ENCODE measurements at places on chromosomes 3 and 15.
A peak's percentile ranks its signal among the peaks of the same experiment; 100 is the strongest.

DNA sequence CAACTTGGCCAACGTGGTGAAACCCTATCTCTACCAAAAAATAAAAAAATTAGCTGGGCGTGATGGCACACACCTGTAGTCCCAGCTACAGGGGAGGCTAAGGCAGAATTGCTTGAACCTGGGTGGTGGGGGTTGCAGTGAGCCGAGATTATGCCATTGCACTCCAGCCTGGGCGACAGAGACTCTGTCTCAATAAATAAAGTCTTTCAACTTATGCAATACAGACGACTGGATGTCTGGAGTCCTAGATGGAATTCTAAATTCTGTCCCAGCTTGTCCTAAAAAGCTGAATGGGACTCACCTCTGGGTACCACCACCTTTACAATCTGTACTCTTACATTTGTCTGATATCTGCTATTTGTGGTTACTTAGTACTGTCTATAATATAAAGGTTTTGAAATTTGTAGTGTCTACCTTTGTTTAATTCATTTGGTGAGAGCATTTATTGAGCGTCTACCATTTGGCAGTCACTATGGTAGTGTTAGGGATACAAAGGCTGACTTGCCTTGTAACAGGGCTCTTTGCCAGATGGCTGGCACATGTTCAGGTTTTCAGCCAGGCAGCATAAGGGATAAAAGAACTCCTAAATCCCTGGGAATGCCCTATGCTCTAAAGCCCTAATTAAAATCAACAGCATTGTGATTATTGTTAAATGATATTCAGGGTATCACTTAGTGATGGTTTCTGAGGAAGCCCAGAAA, 7.2 kb upstream of the ZNF609 start:
- no peak for DNase-seq

DNA sequence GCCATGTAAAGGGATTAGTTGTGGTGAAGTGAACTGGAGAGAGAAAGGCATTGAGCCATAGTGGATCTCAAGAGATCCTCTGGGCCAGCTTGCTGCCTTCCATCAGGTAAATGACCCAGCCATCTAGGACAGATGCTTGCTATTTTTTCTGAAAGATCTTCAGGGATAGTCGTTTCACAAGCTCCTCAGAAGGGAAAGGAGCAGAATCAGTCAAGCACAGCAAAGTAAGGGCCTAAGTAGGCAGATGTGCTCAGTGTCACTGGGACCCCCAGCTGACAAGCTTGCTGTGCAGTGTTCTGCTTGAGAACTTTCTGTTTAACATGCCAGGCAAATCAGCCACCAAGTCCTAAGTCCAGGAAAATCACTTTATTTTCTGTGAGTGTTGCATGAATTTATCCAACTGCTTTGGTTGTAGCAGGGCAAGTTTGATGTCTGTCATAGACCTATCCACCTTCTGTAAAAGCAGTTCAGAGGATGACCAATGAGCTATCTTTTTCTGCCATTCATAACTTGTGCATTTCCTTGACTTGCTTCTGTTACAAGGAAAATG, 319.8 kb downstream of the IL5RA start:
- no peak for DNase-seq

DNA sequence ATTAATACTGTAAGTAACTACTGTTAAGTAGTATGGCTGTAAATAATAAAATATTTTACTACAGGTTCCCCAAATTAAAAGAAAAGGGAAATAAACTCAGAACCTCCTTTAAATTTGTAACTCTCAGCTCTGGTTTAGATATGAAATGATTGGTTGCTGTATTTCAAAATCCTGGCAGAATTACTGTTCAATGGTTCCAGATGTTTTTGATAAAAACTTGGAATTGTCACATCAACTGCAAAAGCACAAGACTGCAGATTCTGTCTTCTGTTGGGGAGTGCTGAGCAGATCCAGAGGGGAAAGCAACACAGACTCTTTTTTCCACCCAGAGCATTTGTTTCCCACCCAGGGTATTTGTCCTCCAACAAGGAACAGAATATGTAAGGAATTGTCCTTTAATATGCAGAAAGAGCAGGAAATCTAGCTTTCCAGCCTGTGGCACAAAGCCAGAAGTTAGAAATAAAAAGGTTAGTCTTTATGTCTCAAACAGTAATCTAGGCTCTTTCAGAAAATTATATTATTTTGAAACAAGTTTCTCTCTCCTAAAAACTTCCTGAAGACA, 178.1 kb downstream of the KLHL25 start:
- DNase-seq, result no peak

DNA sequence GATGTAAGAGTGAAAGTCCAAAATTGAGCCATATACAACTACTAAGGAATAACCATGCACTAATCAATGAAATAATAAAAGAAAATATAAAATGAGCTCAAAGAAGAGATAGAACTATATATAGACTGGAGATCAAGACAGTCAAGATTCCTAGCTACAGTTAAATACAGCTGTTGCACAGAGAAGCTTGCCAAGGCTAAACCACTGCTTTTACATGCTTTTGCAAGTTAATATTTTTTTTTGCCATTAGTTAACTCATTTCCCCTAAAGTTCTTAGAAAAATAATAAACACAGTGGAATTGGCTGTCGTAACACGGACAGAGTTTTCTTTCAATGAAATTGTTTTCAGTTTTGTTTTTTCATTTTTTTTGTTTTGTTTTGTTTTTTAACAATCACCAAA, 123.0 kb downstream of the VGLL3 start:
- no peak for DNase-seq

DNA sequence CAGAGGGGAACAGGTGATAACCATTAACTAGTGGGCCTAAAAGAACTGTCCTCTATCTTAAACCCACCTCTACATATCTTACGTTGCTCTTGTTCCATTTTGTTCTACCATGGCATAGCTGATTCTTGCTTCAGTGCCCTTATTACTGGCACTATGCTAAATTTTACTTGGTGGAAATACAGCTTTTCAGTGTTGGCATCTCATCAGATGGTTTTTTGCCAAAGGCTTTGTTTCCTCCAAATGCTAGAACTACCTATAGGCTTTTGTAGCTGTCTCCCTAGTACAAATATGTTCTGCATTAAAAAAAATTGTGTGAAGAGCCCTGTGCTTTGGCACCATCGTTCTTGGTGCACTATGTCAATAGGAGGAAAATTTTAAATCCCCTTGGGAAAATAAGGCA, 145.0 kb upstream of the ZBTB20 start:
- no peak for DNase-seq

- no peak for DNase-seq
Measured at GRCh38 chr3:189598530-189599225, 32.5 kb upstream of the TP63 start.

DNA sequence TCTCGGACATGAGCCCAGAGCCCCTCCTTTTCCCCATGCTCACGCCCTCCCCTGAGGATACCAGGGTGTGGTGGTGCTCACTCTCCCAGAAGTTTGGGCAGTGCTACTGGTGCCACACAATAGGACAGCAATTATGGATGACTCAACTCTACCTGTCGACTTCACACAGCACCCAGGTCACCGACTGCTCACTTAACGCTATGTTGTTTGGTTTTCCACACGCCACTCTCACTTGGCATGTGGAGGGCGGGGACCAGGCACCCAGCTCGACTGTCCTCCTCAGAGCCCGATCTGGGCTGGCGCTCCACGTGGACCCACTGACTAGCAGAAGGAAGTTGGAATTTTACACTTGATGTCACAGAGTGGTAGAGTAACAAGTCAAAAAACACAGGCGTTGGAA, 30.9 kb downstream of the STIMATE start:
- DNase-seq, result no peak

DNA sequence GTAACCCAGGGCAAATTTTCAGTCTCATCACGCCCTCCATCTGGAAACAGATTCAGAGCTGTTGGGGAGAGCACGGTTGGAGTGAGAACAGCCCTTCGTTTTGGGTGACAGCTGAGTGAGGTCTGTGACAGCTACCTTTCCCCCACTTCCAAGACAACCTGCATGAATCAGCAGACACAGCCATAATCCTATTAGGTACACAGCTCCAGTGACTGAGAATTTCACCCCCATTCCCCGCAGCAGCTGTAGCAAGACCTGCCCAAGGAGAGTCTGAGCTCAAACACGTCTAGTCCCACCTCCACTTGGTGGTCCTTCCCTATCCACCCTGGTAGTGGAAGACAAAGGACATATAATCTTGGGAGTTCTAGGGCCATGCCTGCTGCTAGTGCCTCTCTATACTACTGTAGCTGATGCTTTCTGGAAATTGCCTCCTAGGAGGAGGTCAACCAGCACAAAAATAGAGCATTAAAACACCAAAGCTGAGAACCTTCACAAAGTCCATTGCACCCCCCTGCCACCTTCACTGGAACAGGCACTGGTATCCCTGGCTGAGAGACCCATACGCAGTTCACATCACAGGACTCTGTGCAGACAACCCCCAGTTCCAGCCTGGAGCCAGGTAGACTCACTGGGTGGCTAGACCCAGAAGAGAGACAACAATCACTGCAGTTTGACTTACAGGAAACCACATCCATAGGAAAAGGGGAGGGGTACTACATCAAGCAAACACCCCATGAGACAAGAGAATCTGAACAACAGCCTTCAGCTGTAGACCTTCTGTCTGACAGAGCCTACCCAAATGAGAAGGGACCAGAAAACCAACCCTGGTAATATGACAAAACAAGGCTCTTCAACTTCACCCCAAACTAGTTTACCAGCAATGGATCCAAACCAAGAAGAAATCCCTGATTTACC, 448.6 kb upstream of the CBLB start:
- no peak for DNase-seq

- no peak for DNase-seq
Measured at GRCh38 chr3:122975163-122975923, 52.2 kb downstream of the SEMA5B start.

DNA sequence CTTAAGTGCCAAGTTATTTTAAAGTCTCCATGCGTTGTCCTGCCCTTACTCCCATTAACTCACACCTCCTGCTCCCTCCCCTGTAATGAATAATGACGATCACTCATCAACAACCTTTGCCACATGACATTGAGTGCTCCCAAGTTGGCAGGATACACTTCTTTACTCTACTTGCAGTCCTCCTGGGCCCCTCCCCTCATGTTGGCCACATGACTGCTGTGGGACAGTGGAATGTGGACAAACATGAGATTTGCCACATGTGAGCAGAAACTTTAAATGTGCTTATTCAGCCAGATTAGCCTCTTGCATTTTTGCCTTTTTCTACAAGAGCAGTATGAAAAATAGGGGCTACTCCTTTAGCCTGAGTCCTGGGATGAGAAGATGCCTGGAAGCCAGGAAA, 167.9 kb downstream of the DCLK3 start:
- DNase-seq, result no peak

- no peak for DNase-seq
Measured at GRCh38 chr3:158976966-158977365, 175.1 kb downstream of the MFSD1 start.

DNA sequence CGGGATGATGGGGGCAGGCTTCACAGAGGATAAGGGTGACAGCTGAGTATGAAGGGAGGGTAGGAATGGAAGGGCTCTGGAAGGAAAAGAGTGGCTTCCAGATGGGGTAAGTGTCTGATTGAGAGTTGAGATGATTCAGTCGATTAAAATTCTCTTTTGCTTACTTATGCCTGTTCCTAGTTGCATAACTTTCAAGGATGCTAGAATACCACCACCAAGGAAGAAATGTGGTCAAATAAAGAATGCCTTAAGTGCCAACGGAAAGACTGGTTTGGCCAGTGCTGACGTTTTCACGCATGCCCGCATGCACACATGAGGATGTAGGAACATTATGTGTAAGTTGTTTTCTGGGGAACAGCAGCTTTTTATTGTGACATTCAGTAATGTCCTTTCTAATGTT, 263.4 kb upstream of the WNT5A start:
- no peak for DNase-seq

GRCh38 chr15:59711451-59712243, 22.5 kb upstream of the BNIP2 start:
- DNase-seq, result no peak

DNA sequence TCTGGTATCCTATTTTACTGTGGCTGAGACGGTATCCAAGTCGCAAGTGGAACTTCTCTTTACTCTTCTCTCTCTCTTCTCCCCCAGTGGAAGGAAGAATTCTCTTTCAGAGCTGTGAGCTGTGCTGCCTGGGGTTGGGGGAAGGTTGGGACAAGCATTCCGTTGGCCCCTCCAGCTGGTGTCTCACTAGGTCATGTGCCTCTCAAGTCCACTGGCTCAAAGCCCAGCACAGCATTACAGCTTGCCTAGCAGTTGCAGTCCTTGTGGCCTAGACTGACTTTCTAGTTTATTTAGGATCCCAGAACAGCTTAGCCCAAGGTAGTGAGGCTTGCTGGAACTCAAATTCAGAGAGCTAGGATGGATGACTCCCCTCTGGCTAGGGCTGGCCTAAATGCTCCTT, 76.1 kb upstream of the SPATA16 start:
- no peak for DNase-seq

GRCh38 chr3:128390867-128391266, 75.8 kb downstream of the DNAJB8 start:
- DNase-seq, result no peak

- DNase-seq, result no peak
Measured at GRCh38 chr15:73809728-73810501, 56.8 kb upstream of the INSYN1 start.

GRCh38 chr3:142987080-142987700, 14.2 kb upstream of the U2SURP start:
- DNase-seq, result no peak

DNA sequence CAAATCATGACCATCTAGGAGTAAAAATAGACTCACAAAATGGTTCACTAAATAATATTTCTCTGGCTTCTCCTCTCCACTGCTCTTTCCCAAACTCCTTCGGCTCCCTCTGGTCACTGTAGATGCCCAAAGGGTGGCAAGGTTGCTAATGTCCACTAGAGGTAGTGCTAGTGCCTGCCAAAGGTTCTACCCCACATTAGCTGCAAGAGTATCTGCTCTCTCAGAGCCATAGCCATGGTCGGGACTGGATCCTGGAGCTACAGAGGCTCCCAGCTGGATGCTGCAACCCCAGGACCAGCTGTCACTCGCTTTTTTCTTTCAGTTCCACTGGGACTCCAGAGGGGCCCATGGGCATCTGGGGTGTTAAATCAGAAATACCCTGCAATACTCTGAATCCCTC, 8.5 kb downstream of the HTR3D start:
- no peak for DNase-seq

DNA sequence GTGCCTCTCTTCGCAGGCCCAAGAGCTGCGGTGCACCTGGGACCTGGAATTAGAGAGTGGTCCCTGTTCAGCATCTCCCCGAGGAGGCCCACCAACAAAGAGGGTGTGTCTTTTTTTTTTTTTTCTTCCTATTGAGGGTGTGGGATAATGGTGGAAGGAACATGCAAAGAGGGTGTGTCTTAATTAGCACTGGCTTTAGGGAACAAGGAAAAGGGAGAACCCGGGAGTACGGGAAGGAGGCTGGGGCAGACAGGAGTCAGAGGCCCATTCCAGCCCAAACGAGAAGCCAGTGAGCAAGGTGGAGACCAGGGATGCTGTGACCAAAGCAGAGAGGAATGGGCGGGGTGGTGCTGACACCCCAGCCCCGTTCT, 429 bp upstream of the LOXL1 start:
- no peak for DNase-seq

GRCh38 chr3:36827133-36827532, 62.8 kb upstream of the DCLK3 start:
- no peak for DNase-seq

- DNase-seq, result peak; percentile 9
Measured at GRCh38 chr3:183275418-183275817, 22.4 kb downstream of the B3GNT5 start.

Data from lower leg skin (tissue), 4 donors.